ENCODE measurements at places on chromosomes 1 and 21.

- DNase-seq: no peak
Measured at GRCh38 chr21:43976661-43977060, 35.4 kb upstream of the TRAPPC10 start.

GRCh38 chr1:117661027-117661426, 55.2 kb downstream of the TENT5C start:
- no peak for DNase-seq

DNA sequence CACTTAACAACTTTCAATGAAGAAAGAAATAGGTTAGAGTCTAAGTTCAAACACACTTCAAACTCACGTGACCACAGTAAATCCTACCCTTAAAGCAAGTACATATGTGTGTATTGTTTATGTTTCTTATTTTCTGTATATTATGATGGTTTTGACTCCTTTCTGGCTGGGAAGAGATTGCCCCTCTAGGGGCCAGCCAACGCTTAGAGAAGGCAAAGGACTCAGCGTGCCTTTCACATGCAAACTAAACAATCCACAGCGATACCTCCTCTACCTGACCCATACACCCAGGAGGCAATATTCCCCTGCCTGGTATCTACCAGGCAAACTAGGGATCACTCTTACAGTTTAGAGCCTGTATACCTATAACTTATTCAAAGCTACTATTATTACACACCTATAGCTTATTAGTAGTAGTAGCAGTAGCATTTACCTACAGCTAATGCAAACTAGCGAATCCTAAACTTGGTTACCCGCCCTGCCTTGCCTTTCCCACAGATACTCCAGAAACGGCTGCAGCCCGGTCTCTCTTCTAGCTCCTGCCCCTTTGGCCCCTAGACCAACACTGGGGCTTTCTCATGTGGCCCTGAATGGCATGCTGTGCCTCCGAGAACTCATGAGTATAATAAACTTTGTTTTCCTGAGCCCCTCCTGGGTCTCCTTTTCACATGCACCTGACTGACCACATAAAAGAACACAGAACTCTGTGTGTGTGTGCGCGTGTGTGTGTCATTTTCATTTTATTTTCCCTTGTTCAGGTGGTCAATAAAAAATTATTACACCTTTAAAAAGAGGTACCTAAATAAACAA, 14.0 kb downstream of the NRIP1 start:
- DNase-seq: no peak

GRCh38 chr1:202551683-202552082, 158.6 kb downstream of the SYT2 start:
- no peak for DNase-seq

- peak; percentile 14 for DNase-seq
Measured at GRCh38 chr1:86703696-86704457, 499 bp upstream of the SH3GLB1 start.

GRCh38 chr1:41151846-41152245, 90.3 kb downstream of the SCMH1 start:
- no peak for DNase-seq

DNA sequence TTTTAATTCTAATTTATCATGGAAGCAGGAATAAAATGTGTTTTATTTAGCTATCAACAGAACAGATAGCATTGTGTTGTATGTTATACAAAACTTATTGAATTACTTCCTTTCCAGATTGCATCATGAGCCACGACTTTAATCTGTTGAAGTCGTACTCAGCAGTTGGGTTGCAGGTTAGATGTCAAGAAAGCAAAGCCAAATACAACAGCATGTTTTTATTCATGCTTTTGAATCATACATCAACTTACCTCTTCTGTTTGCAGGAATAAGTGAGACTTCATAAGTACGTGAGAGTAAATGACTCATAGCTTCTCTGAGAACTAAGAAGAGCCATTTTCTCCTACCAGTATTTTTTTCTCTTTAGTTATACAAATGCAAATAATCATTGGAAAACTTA, 110.8 kb upstream of the ADGRL4 start:
- no peak for DNase-seq

DNA sequence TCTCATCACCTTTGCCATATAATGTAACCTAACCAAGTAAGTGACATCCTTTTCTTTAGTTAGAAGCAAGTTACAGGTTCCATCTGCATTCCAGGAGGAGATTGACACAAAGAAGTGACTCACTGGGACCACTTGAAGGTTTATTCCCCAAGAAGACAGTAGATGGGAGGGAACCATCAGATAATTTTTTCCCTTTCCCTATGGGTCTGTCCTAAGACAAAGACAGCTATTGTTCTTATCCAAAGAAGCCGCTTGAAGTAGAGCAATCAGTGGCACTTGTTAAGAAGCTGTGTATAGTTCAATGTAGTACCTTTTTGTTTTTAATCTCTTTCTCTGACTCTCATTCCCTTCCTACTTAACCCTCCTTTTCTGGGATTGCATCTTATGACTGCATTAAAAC, 139.9 kb upstream of the B3GALT2 start:
- DNase-seq: no peak

DNA sequence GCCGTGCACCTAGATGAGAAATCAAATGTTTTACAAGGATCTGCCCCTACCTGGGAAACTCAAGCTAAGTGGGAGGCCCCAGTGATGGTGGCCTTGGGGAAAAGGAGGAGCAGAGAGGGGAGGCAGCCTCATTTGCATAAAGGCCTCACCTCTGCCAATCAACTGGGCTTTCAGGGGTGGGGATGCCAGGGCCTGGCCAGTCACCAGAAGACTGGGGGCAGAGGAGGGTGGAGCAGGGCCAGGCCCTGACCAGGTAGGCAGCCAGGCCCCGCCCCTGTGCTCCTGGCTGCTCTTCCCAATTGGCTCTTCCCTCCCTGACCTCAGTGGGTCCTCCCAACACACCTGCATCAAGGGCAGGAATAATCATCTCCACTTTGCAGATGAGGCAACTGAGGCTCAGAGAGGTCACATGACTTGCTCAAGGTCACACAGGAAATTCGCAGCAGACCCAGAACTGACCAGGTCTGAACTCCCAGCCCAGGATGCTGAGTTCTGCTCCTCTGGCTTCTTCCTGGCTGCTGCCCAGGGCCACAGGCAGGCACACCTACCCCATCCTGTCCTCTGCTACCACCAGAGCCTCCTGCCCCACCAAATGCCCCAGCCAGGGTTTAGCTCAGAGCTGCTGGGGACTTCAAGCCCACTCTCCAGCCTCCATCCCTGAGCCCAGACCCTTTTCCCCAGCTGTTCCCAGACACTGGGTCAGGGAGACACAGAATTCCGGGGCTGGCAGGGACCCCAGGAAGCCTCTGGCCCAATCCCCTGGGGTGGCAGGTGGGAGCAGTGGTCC, 677.9 kb downstream of the MATN1 start:
- DNase-seq: no peak

GRCh38 chr1:150529017-150529416, 13.5 kb downstream of the FALEC start:
- no peak for DNase-seq

DNA sequence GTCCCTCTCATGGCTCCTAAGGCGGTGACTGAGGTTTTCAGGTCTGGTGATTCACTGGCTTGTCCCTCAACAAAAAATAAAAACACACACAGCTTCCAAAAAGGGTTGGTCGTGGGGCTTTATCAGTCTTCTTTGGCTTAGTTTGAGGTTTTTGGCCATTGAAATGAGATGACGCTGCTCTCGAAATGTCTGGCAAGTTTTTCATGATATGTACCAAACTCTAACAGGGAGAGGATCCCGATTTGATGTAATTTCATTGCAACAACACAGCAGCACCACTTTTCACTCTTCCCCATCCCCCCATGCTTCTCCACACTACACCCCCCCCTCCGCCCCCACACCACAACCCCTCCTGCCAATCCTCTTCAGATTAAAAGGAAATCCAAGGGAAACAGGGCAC, 187.1 kb upstream of the NFIA start:
- no peak for DNase-seq

DNA sequence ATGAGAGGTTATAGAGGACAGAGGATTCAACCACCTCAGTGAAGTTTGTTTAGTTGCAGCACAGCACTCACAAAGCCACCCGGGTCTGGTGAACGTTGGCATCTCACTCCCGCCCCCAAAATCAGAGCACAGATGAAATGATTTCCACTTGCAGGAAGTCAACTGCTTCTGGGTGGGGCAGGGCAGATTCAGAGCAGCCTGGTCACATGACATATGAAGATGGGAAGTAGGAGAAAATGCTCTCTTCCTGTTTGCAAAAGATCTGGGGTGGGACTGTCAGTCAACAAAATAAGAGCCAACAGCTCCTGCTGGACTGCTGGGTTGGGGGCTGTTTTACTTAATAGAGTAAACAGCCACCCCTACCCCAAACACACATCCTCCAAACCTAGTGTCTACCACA, 43.2 kb downstream of the LRRC71 start:
- peak; percentile 92 for DNase-seq

- DNase-seq: no peak
Measured at GRCh38 chr1:94873520-94874351, 53.2 kb downstream of the CNN3 start.

- DNase-seq: no peak
Measured at GRCh38 chr1:242827538-242827937, 303.0 kb upstream of the PLD5 start.

DNA sequence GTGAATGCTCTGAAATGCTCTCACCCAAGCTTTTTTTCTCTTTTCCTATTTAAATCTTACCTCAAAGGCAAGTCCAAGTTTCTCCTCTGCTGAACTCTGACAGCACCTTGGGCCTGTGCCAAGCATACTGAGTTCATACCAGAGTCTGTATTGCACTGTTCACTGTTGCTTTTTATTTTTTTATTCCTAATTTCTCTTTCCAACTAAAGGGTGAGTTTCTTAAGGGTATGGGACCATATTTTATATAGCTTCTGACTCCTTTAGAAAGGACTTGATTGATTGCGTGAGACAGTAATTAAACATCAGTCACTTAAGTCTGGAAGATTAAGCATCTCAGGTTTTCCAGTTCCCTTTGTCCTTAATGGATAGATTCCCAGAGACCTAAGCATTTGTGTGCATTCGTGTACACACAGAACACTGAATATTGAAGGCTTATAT, 69.9 kb downstream of the CACHD1 start:
- DNase-seq: no peak

DNA sequence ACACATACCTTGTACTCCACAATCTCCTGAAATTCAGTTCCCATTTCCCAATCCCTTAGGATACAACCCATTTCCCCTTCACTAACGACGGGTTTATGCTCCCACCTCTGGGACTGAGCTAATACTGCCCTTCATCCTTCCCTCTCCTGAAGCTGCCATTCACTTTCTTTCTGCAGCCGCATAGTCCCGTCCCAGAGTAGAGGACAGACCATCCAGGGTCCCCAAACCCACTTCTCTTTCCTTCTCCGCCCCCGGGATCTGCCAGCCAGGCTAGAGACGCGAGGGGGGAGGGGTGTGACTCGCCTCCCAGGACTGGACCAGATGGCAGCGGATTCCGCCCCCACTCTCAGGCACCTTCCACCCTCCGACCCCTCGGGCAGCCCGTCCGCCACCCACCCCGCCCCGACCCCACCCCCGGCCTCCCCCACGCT, 679 bp downstream of the ABL2 start:
- DNase-seq: peak; percentile 64

DNA sequence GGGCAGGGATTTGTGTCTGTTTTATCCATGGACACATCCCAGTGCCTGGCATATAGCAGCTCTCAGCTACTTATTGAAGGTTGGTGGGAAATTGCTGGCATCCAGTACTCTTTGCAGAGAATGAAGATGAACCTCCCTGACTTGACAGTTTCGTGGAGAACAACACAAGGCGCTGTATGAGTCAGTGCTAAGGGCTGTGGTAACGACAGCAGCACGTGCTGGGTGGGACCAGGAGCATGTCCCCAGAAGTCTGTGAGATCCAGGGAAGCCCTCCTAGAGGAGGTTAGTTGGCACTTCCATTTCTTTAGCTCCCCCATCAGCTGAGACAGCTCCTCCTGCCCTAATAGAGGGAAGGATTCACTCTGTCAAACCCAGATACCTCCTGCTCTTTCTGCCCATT, 25.9 kb upstream of the IL19 start:
- peak; percentile 67 for DNase-seq

DNA sequence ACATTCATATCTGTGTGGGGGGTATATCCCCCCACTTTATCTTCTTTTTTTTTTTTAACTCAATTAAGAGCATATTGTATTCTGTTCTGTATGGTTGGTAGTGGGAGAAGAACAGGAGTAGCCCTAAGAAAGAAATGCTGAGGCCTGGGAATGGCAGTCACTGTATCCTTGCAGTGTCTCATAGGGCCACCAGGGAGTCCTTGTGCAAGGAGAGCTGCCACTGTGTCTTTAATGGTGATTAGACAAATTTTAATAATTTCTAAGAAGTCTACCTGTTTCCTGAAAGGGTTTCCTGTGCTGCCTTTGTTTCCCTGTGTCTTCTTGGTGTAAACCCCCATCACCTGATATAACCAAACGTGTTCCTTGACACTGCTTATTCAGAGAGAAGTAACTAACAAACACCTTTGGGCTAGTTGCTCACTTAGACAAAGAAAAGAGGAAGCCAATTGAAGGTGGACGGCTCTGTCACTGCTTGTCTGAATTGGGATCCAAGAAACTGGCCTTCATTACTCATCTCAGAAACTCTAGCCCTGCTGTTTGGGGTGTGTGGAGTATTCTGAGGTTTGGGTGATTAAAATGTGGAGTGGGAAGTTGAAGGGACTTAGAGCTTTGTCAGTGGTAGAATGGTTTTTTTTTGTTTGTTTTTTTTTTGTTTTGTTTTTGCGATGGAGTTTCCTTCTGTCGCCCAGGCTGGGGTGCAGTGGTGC, 15.2 kb downstream of the GIPC2 start:
- no peak for DNase-seq

- DNase-seq: no peak
Measured at GRCh38 chr21:46111857-46112724, 14.2 kb downstream of the COL6A2 start.

DNA sequence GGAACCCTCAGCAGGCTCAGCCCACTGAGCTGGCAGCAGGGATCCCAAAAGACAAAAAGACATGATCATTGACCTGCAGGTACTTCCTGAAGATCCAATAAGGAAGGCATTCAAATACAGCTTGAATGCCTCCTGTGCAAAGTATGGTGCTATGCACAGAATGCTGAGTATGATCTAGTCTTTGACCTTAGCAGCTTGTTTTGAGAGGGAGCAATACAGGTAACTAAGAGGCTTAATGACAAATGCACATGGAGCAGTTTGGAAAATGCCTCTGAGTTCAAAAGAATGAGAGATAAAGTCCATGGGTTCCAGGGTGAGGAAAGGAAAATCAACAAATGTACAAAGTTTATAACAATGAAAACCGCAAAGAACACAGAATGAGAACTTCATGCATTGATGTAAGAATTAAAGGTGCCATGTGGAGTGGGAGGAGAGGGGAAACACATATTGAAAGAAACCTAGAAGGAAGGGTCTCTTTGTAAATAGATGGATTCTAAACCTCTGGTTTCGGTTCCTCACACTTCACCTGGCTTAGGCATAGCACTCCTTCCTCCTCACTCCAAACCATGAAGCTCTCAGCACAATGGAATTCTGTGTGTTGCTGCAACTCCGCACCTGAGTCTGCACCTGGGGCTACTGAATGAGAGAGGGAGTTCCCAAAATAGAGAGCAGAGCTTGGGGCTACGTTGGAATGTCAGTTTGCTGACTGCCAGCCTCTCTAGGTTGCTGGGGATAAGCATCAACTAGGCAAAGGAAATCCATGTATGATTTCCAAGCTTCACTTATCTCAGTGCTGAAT, 77.6 kb downstream of the PLXNA2 start:
- no peak for DNase-seq

- no peak for DNase-seq
Measured at GRCh38 chr1:3226701-3227350, 157.8 kb downstream of the PRDM16 start.

Measured in suppressor macrophage treated with lipopolysaccharide for 1 hour (primary cell).